ENCODE measurements at places on chromosomes 7 and 10.

GRCh38 chr10:74175510-74176379 is 24.7 kb downstream of the ADK start:
- no peak for DNase-seq

GRCh38 chr10:133324198-133324792 is 12.4 kb downstream of the CALY start:
- DNase-seq = no peak

GRCh38 chr7:29287366-29287765 is 92.8 kb downstream of the CHN2 start:
- DNase-seq = no peak

- no peak for DNase-seq
Measured at GRCh38 chr10:60426425-60426824, 36.8 kb upstream of the ANK3 start.

GRCh38 chr7:16652240-16652583 is 6.2 kb downstream of the BZW2 start:
- no peak for DNase-seq

DNA sequence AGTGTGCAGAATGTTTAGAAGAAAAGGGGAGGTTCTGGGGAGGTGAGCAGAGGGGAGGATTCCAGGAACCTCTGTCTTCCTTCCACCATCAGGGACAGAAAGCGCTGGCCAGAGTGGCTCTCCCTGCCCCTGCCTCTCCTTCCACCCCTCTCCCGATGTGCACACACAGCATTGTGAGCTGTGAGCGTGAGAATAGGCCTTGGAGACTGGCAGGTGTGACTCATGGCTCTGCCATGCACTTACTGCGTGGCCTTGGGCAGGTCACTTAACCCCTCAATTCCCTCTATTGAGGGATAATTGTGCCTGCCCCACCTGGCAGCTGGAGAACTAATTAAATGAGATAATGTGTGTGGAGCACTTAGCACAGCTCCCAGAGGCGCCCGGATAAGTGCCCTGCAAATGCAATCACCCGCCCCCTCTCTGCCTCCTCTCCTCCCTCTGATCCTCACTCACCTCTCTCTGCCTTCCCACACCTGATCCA is 115.4 kb downstream of the ZMIZ1 start:
- no peak for DNase-seq

DNA sequence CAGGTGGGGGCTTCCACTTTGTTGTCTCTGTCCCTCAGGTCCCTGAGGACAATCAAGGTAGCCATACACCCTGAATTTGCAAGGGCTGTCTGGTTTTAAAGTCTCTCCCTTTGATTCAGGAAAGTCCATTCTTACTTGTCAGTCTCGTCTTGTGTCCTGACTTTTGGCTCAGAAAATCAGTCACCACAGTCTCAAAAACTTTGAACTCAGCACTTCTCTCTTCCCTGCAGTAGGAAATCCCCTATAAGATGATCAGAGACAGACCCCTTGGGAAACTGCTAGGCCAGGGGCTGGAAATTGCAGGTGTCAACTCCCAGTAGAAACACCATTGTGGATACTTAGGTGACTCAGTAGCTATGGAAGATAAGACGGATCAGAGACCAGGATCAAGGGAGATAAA is 73.1 kb downstream of the CDC123 start:
- no peak for DNase-seq

Data from hippocampal formation (tissue), 2 donors.